ENCODE measurements at places on chromosomes 2 and 18.

- no peak for DNase-seq
Observed at GRCh38 chr2:27162151-27163121, 13.6 kb downstream of the TCF23 start.

- no peak for DNase-seq
Observed at GRCh38 chr2:68438455-68439303, 28.4 kb downstream of the FBXO48 start.

DNA sequence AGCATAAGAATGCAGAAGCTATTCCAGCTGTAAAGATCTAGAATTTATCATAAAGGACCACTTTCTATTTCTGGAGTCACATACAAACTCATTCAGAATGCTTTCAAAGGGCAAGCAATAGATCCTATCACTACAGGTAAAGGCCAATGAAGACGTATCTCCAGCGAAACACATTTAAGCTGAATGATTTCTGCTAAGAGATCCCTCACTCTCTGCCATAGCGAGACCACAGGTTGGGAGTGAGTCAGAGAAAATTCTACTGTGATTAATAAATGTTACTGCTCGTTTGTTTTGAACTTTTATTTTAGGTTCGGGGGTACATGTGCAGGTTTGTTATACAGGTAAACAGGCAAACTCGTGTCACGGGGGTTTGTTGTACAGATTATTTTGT lies 72.5 kb upstream of the NFU1 start:
- DNase-seq, result no peak

- no peak for DNase-seq
Observed at GRCh38 chr2:13351068-13351467, 634.3 kb downstream of the TRIB2 start.

DNA sequence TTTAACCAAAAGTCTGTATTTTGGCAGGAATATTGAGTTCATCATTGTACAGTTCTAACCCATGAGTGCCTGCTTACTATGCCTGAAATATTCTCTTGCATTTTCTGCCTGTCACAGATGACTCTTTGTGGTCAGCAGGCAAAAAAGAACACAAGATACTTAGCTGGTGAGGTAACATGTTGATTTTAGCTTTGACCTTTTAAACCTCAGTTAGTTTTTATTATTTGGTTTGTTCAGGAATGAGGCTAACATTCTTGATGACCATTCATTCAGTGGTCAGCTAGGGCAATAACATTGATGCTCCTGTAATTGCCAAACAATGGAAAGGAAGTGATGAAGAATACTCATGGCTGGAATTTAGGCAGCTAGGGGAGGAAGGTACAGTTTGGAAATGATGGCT lies 491.2 kb downstream of the PIK3C3 start:
- DNase-seq, result no peak

DNA sequence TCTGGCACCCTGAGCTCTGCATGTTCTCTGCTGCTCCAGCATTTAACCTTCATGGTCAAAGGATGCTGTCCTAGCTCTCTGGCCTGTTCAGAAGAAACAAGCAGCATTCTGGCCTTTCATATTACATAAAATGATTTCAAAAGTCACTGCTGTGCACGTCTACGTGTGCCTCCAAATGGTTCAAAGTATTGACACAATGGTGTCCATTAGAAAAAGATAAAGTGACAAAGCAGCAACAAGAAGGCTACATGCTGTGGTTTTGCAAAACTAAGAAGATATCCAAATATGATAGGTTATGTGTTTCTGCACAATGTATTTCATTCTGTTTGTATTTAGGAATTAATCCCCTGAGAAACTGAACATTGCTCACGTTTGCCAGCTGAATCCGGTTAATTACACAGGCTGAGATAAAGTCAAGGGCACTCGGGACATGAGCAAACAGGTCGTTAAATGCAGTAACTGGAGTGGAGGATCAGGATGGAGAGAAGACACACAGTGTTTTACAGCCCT lies 258.5 kb downstream of the DOK6 start:
- DNase-seq, result peak; percentile 78

DNA sequence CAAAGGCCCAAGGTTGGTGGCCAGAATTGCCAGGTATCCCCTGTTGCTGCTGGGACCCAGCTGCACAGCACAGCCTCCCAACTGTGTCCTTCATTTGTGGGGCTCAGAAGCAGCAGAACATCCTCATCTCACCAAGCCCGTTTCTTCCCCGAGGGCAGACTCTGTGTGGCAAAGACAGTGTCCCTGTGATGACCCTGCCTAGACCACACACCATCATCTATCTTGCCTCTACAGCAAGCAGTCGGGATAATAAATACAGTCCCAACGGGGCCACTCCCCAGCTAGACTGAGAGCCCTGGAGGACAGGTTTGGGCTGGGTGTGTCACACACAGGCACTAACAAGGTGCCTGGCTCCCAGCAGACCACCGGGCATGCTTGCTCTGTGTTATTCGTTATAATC lies 93.4 kb downstream of the PTGR3 start:
- no peak for DNase-seq

- no peak for DNase-seq
Observed at GRCh38 chr2:45713136-45713535, 61.7 kb downstream of the PRKCE start.

DNA sequence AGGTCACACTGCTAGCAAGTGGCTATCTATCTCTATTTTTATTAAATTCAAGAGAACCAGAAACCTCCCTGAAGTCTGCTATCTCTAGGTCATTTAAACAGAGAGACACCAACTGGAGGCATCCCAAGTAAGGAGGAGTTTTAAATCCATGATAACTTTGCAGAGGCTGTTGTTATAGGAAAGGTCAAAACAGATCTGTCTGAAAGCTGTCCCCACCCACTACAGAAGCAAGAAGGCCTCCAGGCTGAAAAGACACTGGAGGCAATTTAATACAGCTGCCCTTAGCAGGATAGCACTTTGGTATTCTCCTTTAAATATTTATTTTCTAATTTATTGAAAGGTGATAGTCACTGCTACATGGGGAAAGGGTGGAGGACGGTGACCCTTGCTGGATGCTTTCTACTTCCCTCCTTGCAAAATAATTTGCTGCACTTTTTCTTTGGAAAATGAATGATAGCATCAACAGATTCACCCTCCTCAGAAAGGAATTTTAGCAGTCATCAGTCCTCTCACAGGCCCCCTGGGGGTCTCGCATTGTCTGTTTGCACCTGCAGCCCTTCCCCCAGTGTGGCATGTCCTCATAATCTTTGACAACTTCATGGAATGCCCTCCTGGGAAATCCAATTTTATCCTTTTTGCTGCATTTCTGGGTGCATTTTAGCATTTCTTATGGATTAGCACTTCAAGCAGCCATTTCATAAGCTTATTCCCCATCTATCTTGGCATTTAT lies 429.5 kb upstream of the TNP1 start:
- DNase-seq, result peak; percentile 91

GRCh38 chr2:147149575-147150240 lies 695.1 kb upstream of the ACVR2A start:
- DNase-seq, result no peak

DNA sequence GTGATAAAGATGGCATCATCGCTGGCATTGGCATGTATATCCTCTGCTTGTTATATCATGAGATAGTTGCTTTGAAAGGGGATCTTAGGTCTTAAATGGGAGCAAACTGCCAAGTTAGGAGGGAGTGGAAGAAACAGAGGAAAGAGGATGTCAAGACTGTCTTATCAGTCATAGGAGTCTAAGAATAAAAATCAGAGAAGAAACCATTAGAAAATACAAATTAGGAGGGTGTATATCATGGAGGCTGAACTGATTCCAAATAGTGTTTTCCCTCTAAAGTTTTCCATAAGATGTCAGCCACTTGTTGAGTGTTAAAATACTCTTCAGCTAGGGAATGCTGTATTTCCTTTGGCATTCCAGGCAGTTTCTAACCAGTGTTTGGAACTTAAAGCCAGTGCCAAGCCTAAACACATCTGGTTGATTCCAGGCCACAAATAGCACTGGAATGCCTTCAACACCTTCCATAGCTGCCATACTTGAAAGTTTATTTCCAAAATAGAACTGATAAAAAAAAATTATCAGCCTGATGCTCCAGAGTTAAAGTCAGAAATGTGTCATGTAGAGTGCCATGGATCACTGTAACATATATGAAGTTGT lies 129.4 kb downstream of the ZEB2 start:
- no peak for DNase-seq

DNA sequence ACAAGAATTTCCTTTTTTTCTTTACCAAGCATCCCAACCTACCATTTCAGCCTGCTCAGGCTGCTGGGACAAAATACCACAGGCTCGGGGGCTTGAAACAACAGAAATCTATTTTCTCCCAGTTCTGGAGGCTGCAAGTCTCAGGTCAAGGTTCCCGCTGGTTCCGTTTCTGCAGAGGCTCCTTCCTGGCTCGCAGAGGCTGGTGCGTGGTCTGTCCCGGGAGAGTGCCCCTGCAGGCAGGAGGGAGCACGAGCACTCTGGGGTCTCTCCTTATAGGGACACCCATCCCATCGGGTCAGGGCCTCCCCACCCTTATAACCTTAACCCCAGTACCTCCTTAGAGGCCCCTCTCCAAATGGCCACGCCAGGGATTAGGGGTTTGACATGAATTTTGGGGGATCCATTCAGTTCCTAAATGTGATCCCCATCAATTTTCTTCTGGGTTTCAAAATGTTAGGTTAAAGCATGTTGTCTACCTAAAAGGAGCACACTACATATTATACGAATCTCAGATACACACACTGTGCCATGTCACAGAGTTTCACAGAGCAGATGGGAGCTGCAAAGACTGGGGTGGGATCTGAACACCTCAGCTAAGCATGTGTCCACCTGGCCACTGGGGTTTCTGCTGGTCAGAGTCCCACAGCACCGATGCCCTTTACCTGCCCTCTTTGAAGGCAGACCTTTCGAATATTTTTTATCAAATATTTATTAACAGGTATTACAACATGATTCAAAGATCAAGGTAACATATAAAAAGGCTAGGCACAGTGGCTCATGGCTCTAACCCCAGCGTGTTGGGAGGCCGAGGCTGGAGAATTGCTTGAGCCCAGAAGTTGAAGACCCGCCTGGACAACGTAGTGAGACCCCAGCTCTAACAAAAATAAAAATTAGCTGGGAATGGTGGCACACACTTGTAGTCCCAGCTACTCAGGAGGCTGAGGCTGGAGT lies 17.6 kb upstream of the ADI1 start:
- no peak for DNase-seq

GRCh38 chr18:56593906-56594305 lies 44.5 kb downstream of the TXNL1 start:
- DNase-seq, result no peak

- DNase-seq, result peak; percentile 76
Observed at GRCh38 chr2:100321866-100322820, at the start of gene LONRF2. LONRF2 (minus strand) TSS chr2:100322501; CDS start chr2:100322093, 408 bp downstream.

DNA sequence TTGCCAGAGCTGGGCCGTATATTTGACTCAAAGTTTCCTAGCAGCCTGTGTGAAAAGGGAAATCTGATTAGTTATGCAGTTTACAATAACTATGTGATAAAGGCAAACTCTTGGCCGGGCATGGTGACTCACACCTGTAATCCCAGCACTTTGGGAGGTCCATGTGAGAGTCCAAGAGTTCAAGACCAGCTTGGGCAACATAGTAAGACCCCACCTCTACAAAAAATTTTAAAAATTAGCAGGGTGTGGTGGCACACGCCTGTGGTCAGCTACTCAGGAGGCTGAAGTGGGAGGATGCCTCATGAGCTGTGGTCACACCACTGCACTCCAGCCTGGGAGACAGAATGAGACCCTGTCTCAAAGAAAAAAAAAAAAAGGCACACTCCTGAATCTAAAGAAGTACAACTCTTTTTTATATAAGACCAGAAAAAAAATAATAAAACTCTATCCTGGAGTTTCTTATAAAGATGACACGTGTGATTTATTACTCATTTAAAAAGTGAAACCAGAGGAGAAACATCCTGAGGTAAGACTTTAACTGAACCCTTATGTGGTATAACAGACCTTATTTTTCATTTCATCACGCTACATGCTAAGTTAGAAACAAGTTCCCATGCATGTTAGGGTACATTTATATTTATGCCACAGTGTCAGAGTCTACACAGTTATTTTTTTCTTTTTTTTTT lies 32.6 kb upstream of the KCMF1 start:
- no peak for DNase-seq

- no peak for DNase-seq
Observed at GRCh38 chr2:99695944-99696253, 206.1 kb upstream of the REV1 start.

GRCh38 chr2:187482796-187483195 lies 34.7 kb upstream of the CALCRL start:
- DNase-seq, result no peak

DNA sequence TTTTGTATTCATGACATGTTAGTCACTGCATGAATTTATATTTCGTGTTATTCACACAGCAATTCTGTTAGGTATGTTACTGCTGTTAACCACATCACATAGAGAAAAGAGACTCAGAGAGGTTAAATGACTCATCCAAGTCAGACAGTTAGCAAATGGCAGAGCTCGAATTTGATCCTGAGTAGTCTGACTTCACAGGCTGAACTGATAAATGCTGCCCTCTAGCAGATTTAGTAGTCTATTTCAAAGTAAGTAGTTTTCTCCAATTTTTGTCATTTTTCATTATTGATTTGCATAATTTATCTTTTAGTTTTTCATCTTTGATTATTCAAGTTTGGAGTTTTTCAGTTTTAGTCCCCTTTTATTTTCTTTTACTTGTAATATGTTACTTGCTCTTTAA lies 58.3 kb downstream of the WDR7 start:
- no peak for DNase-seq

- DNase-seq, result no peak
Observed at GRCh38 chr2:155846259-155846658, 486.3 kb downstream of the NR4A2 start.

- no peak for DNase-seq
Observed at GRCh38 chr2:65664931-65665330, 232.5 kb upstream of the SPRED2 start.

DNA sequence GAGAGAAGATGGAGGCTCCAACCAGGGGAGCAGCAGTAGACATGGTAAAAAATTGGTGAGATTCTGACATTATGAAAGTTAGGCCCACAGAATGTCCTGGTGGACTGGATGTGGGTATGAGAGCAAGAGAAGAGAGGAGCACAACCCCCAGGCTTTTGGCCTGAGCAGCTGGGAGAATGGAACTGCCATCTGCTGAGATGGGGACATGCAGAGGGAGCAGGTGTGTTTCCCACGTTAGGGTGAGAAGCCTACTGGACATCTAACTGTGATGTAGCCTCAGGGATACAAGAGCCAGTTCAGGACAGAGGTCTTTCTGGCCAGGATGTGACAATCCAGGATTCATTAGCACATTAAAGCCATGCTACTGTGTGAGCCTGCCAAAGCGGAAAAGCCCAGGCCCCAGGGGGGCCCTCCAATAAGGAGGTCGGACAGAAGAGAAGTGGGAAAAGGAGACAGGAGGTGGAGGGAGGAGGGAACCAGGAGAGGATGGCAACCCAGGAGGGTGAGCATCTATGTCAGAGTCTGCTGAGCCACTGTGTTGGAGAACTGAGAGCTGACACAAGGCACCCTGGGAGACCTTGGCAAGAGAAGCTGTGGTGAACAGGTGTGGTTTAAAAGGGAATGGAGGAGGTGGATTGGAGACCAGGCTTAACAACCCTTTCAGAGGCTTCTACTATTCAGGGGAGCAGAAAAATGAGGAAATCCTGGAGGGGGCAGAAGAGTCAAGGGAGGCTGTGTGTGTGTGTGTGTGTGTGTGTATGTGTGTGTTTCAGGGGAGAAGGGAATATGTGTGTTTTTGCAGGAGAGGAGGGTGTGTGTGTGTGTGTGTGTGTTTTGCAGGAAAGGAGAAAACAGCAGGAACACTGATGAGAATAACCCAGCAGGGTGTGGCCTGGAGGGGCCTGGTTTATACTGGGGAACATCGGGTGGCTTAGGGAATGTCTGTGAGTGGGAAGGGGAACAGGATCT lies 10.5 kb downstream of the CYB5A start:
- DNase-seq, result peak; percentile 75

All from NCI-H345 (cell line).